ENCODE measurements at places on chromosomes 5 and 9.
A peak's percentile ranks its signal among the peaks of the same experiment; 100 is the strongest.

GRCh38 chr5:73215891-73216610 lies 43.1 kb downstream of the TMEM174 start:
- DNase-seq, result peak; percentile 28

DNA sequence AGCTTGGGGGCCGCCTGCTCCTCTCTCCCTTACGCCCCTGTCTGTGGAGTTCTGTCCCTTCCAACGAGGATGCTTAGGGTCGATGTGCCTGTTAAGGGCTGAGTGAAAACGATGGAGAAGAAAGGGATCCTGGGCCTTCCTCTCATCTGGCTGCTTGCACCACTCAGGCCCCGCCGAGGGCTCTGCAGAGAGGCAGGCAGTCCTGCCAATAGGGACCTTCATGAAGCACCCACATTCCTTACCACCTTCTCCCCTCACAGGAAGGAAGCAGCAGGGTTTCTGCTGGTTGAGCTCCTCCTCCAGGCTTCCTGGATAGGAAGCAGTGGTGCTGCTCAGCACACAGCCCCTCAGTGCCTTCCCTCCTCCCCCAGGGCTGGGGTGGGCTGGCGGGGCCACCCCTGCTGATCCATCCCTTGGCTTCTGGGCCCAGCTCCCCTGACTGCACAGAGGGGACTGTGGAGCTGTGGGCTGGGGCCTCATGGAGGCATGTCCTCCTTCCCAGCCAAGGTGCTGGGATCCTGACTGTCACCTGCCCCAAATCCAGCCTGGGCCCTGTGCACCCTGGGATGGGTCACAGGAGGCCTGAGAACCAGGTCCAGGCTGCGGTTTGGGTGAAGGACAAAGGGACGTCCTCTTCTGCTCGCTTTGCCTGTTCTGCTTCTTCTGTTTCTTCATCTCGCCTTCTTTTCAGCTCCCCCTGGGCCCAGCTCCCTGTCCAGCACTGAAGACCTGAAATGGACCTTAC lies 50.5 kb downstream of the AHRR start:
- peak; percentile 16 for DNase-seq

GRCh38 chr5:96680759-96681470 lies 18.7 kb downstream of the CAST start:
- no peak for DNase-seq

- DNase-seq, result no peak
Measured at GRCh38 chr5:82526540-82526939, 248.4 kb upstream of the RPS23 start.

- DNase-seq, result no peak
Measured at GRCh38 chr5:60333005-60333571, 366.9 kb downstream of the DEPDC1B start.

GRCh38 chr5:139459451-139459934 lies 3.0 kb downstream of the ECSCR start:
- no peak for DNase-seq

DNA sequence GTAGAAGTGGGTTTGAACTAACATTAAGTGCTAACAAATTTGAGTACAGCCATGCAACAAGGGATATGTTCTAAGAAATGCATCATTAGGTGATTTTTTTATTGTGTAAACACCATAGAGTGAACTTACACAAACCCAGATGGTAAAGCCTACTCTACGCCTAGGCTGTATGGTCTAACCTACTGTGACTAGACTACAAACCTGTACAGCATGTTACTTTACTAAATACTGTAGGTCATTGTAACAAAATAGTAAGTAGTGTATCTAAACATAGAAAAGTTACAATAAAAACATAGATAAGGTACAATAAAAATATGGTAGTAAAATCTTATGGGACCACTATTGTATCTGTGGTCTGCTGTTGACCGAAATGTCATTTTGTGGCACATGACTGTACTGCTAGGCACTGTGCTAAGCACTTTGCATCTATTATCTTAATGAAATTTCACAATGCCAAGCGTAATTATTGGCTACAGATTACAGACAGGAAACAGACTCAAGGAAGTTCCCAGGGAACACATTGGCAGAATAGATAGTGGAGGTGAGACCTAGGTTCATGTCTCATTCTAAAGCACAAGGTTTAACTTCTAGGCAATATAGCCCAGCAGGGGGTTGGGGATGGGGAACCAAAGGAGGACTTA lies 62.7 kb downstream of the ATP10B start:
- DNase-seq, result no peak

DNA sequence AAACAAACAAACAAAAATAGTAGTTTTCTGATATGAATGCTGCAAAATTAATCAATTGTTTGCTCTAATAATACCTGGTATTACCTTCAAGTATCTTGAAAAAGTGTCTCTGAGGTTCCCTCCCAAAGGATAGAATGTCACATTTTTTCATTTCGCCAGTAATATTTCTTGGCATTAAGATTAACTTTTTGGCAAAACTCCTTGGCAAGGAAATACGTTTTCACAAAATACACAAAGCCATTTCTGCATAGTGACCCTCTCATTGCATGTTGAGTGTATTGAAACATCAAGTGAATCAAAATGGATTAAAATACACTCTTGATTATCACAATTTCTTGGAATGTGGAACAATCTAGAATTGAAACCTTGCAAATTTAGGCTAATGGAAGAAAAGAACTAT lies 230.5 kb downstream of the ATPSCKMT start:
- no peak for DNase-seq

- DNase-seq, result no peak
Measured at GRCh38 chr5:163409384-163409783, 28.0 kb upstream of the CCNG1 start.

DNA sequence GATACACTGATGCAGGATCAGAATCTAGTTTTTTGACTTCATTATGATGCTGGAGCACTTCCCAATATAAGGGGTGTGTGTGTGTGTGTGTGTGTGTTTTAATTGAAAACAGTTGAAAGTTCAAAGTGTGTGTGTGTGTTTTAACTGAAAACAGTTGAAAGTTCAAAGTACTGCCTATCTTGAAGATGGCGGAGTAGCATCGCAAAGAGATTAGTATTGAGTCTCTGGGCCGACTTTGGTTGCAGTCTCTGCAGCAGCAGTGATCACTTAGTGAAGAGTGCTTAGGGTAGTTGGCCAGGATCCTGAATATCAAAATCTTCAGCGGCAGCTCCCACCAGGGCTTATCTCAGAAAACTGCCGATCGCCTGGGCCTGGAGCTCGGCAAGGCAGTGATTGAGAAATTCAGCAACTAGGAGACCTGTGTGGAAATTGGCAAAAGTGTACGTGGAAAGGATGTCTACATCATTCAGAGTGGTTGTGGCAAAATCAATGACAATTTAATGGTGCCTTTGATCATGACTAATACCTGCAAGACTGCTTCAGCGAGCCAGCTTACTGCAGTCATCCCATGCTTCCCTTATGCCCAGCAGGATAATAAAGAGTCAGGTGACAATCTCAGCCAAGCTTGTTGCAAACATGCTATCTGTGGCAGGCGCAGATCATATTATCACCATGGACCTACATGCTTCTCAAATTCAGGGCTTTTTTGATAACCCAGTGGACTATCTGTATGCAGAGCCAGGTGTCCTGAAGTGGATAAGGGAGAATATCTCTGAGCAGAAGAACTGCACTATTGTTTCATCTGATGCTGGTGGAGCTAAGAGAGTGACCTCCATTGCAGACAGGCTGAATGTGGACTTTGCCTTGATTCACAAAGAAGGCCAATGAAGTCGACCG lies 7.3 kb upstream of the SCAI start:
- no peak for DNase-seq

GRCh38 chr5:74632947-74633356 lies 7.6 kb downstream of the ENC1 start:
- no peak for DNase-seq

GRCh38 chr9:3457175-3457574 lies 68.6 kb downstream of the RFX3 start:
- no peak for DNase-seq

- no peak for DNase-seq
Measured at GRCh38 chr9:131335368-131335755, 45.8 kb downstream of the PLPP7 start.

- no peak for DNase-seq
Measured at GRCh38 chr5:81161012-81161601, 72.0 kb upstream of the CKMT2 start.

GRCh38 chr9:133937120-133937519 lies 55.0 kb downstream of the VAV2 start:
- DNase-seq, result no peak

- DNase-seq, result no peak
Measured at GRCh38 chr5:130050585-130050984, 146.3 kb downstream of the CHSY3 start.

DNA sequence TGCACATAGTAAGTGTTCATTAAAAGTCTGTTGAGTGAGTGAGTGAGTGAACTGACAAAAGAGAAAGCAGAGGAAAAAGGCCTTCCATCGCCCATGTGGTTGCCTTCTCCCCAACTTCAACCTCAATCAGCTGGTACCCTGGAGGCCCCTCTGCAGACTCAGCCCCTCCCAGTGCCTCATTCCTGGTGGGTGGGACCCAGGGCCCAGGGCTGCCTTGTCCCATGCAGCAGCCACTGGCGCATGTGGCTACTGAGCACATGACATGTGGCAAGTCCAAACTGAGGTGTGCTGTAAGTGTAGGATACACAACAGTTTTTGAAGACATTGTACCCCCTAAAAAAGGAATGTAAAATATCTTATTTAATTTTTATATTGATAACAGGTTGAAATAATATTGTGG lies 29.6 kb downstream of the NDUFA8 start:
- DNase-seq, result no peak

DNA sequence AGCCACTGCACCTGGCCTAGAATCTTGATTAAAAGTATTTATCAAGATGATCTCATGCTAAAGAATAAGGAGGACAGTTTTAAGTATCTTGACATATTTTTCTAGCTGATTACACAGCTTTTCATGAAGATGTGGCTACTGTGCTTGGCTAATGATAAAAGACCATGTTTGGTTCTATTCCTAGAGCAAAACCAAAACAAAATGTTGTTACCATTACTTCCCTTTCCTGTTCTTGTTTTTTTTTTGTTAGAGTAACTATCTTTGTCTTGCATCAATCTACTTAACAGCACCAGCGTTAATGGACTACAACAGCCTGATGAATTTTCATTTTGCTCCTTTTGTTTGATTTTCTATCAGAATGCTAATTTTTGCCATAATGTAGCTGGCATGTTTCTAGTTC lies 86.2 kb upstream of the DHFR start:
- DNase-seq, result no peak

GRCh38 chr9:98442114-98442513 lies 186.7 kb upstream of the TBC1D2 start:
- no peak for DNase-seq

GRCh38 chr5:169218861-169219260 lies 82.1 kb downstream of the SLIT3 start:
- no peak for DNase-seq

DNA sequence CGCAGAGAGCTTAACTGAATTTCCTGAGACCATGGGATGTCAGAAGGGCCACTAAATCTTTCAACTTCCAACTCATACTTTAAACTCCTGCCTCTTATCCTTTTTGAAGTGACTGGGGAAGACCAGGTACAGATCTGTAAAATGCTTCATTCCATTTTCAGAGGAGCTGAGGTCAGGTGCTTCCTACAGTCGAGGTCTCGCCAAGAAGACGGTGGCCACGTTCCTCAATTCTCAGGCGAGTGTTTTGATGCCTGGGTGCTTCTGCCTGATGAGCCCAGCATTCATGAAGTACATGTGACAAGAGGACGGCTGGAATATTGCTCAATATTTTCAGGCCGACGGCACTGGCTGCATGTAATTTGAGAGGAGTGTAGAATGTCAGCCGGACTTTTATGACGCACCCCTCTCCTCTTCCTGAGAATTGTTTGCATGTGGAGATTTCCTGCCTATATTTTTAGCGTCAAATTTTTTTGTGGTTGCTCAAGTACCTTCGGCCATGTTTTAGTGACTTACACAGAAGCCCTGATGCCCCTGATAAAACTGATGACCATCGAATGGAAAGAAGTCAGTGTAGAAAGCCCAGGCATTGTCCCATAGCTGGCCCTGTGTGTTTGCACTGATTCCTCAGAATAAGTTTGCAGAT lies 38.8 kb upstream of the GLRX start:
- no peak for DNase-seq

GRCh38 chr5:147098233-147098790 lies 136.5 kb upstream of the STK32A start:
- no peak for DNase-seq

- DNase-seq, result no peak
Measured at GRCh38 chr5:50967009-50967562, 300.6 kb downstream of the PARP8 start.

- no peak for DNase-seq
Measured at GRCh38 chr9:21556581-21557427, 74.7 kb upstream of the IFNE start.

GRCh38 chr5:161064781-161065180 lies 212.8 kb upstream of the ATP10B start:
- no peak for DNase-seq

GRCh38 chr9:127360829-127361228 lies 36.1 kb upstream of the SLC2A8 start:
- no peak for DNase-seq

- peak; percentile 11 for DNase-seq
Measured at GRCh38 chr9:128554155-128554862, 1.9 kb downstream of the SPTAN1 start.

DNA sequence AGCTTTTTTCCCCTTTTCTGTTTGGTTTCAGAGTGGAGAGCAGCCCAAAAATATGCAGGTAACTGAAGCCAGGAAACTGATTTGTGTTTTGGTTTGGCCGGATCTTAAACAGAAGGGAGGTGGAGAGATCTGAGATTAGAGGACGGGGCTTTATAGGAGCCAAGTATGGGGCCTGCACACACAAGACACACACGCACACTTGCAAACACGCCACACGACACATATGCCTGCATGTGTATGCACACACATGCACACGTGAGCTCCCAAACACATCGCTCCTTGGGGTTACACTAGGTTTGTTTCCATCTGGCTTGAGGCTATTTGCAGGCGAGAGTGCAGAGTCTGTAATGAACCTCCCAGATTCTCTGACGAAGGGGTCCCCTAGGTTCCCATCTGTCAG lies 18.3 kb downstream of the BTNL9 start:
- no peak for DNase-seq

DNA sequence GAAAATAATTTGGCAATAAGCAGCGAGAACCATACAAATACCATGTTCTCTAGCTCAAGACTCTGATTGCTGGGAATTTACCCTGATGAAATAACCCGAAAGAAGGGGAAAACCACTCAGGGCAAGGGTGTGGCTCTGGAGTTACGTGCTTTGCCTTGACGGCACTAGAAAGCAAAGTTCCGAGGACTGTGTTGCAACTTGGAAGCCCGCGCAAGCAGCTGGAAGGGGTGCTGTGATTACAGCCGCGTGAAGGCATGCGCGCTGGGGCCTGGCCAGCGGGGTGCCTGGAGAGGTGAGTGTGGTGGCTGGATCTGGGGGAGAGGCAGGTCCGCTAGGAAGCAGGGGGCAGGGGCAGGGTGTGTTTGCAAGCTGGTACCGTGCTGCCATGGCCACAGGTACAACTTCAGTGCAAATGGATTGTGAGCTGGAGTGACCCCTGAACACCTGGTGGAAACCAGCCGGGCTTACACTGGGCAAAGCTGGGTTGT lies 52.6 kb upstream of the CNOT6 start:
- no peak for DNase-seq

DNA sequence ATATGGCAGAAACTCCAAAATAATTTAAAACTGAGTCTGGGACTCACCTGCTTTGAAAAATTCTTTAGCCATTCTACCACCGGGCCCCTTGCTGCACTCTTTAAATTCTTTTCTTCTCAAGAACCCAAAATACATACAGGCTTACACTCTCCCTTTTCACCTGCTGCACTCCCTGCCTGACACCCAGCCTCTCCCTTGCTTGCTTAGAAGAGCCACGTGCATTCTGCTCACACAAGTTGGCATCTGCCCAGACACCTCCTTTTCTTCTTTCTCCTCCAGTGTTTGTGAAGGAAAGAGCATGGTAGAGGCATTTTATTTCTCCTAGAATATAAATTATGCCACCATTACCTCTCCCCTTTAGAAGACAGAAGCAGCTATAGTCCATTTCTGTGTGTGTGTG lies 39.0 kb upstream of the AOPEP start:
- no peak for DNase-seq

Measured in activated T-helper 2 cell treated with anti-CD3 and anti-CD28 coated beads, Interferon-gamma antibody, Interleukin-2, Interleukin-4, amounts not matched to agents 10 μg/mL and 5 μg/mL and 100 μg/mL, durations not matched to agents 14 hours and 24 hours and 36 hours (primary cell).